HTR-8/SVneo (cell line): ENCODE measurements at places on chromosomes 7 and 10.

- DNase-seq: no peak
Observed at GRCh38 chr7:139568813-139569490, 45.5 kb downstream of the CLEC2L start.

DNA sequence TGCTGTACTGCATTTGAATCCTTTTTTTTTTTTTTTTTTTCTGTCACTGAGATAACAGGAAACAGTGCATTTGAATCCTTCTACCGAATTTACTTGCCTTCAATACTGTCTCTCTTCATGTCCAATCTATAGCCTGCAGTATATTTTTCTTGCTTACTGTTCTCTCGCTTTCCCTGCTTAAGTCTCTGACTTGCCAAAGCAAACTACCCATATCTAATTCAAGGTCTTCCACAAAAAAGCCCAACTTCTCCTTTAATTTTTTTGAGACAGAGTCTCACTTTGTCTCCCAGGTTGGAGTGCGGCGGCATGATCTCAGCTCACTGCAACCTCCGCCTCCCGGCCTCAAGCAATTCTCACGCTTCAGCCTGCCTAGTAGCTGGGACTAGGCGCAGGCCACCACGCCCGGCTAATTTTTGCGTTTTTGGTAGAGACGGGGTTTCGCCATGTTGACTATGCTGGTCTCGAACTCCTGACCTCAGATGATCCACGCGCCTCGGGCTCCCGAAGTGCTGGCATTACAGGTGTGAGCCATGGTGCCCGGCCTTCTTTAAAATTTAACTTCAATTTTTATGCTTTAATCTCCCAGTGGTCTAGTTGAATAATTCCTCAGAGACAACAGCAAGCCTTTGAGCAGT is 882 bp downstream of the PDCD11 start:
- DNase-seq: no peak

DNA sequence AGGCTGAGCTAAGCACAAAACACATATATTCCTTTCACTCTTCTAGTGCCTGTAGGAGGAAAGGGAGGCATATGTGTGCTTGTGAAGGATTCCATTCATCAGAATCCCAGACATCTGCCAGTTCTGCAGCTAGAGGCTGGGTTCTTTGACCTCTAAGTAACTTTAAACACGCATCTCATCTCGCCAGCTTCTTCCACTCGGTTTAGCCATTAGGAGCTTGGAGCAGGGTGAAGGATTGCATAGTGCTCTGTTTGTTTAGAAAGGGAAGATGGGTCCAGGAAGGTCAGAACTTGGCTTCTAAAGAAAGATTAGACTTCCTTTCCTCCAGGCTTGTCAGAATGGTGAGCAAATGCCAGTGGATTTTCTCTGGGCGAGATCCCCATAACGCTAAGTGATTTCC is 43.6 kb downstream of the HK1 start:
- DNase-seq: no peak

GRCh38 chr7:50073093-50073492 is 20.0 kb downstream of the ZPBP start:
- no peak for DNase-seq

- DNase-seq: no peak
Observed at GRCh38 chr7:121180436-121181063, 148.2 kb upstream of the WNT16 start.

GRCh38 chr7:23863209-23863787 is 153.3 kb downstream of the STK31 start:
- DNase-seq: peak; percentile 42

DNA sequence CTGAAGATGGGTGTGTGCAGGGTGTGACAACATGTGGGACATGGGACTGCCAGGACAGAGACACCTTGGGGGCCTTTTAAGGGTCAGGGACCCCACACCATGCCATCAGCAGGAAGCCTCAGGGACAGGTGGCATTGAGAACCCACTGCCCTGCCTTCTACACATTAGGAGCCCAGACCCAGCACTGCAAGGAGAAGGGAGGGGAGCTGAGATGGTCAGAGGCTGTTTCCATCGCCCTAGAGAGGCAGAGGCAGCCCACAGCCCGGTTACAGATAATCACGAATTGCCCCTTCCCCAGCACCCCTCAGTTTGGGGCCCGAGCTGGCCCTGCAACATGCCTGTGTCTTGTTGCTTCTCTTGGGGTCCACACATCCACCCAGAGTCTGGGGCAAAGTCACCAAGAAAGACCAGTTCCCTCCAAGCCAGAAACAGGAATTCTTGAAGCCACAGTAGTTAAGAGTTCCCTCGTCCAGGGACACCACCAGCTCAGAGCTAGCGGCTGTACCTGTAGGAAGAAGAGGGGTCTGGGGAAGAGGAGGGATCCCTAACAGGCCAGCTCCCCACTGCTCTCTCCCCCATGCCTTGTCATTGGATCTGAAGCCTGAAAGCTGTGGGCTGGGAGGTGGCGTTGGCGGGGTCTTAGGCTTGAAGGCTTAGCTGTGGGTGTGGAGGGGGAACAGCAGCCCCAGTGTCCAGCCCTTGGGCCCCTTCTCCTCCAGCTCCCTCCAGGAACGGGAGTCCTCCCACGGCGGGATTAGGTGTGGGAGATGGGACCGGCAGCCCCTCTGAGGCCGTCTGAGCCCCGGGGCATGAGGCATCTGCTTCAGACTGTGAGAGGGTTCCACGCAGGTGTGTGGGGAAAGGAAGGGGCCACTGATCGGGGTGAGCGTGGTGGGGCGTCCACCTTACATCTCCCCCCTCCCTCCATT is 44.8 kb upstream of the ELFN1 start:
- no peak for DNase-seq

GRCh38 chr10:78981970-78982281 is 86.8 kb upstream of the ZMIZ1 start:
- no peak for DNase-seq

GRCh38 chr10:6351495-6351894 is 148.8 kb downstream of the PFKFB3 start:
- DNase-seq: no peak

DNA sequence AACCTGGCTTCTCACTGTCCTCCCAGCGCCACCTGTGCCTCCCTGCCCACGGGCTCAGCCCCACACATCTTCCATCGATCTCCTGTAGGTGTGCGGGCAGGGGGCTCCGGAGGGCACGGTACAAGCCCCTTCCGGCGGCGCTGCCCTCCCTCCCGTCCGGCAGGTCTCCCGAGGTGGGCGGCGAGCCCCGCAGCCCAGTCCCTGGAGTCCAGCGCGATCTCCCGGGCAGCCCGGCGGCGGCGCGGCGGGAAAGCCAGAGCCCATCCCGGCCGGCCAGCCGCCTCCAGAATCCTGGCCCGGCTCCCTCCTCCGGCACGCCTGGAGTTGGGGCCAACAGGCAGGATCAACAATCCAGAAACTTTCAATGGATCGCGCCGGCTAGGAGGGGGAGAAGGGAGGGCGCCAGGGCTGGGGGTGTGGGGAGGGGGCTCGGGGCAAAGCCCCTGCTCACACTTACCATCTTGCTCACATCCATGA is 100.1 kb downstream of the HIP1 start:
- no peak for DNase-seq
